A172 (cell line): ENCODE measurements at places on chromosomes 1 and 21. TPM values are rescaled to one million over a fixed set of nuclear protein-coding genes. Genes with fewer than 3 reads are reported as not detected.
A peak's percentile ranks its signal among the peaks of the same experiment; 100 is the strongest.

The ANKRD35 gene
- total RNA-seq = not detected in 2 replicates

GRCh38 chr1:85575363-85575995, 5.1 kb upstream of the CCN1 start:
- DNase-seq = no peak

The ERG gene
- total RNA-seq = 0.05 TPM in 1 of 2 replicates, not detected in the other

DNA sequence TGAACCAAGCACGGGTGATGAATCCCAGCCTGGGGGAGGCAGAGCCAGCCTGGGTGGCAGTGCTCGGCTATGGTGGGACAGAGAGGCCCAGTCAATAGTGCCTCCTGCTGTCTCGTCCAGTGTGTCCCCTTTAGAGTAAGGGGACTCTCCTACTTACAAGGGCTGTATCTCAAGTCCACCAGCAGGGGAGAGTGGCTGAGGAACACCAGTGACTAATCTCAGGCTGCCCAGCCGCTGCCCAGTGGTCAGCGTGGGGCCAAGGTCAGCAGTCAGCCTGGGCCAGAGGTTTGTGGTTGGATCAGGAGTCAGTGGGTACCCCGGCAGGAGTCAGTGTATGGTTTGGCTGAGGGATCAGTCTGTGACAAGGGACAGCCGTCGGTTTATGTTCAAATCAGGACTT, 109.2 kb upstream of the RUNX3 start:
- DNase-seq = no peak

The KRTAP19-8 gene
- total RNA-seq = not detected in 2 replicates

The ALPL gene
- total RNA-seq = 0.19 TPM in 1 of 2 replicates, not detected in the other

DNA sequence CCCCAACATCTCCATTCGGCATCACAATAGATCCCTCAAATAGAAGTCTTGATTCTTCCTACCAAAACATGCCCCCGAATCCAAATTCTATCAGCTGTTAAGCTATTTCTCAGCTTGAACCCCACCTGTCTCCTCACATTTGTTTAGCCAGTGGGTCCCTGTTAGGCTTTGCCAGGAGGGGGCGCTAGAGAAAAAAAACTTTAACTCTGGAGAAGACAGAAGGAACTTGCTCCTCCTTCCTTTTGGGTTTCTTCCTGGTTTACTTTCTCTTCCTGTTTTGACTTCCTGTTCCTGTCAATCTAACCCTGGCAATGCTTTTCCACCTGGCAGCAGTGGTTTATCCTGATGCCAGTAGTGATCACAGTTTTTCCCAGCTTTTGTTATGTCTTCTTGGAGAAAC, 95.6 kb upstream of the KCNK1 start:
- DNase-seq = peak; percentile 75

The OR2T8 gene
- total RNA-seq = not detected in 2 replicates

DNA sequence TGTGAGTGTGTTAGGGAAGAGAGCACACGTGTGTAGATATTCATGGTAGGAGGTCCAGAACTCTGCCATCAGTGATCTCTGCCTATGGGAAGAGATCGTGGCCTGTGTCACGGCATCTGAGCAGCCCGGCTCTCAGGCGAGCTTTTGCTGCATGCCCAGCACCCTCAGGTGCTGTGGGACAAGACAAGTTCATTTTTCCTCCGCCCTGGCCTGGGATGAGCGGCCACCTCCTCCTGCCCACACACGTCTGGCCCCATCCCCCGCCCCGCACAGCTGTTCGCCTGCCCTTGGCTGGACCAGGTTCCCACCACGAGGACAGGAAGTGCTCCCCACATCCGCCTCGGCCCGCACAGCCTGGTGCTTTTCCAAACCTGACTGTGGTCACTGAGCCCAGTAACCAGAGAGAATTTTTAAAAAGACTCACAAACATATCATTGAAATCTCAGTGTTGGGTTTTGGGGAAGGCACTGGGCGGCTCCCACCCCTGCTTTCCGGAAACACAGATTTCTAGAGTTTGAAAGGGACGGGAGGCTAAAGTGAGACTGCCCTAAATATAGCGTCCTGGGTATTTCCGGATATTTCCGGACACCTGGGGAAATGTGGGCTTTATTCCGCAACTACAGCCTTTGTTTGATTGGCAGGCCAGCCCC, 18.0 kb downstream of the BMP8A start:
- peak; percentile 84 for DNase-seq

GRCh38 chr1:114258633-114259032, 105.0 kb upstream of the SYT6 start:
- no peak for DNase-seq

DNA sequence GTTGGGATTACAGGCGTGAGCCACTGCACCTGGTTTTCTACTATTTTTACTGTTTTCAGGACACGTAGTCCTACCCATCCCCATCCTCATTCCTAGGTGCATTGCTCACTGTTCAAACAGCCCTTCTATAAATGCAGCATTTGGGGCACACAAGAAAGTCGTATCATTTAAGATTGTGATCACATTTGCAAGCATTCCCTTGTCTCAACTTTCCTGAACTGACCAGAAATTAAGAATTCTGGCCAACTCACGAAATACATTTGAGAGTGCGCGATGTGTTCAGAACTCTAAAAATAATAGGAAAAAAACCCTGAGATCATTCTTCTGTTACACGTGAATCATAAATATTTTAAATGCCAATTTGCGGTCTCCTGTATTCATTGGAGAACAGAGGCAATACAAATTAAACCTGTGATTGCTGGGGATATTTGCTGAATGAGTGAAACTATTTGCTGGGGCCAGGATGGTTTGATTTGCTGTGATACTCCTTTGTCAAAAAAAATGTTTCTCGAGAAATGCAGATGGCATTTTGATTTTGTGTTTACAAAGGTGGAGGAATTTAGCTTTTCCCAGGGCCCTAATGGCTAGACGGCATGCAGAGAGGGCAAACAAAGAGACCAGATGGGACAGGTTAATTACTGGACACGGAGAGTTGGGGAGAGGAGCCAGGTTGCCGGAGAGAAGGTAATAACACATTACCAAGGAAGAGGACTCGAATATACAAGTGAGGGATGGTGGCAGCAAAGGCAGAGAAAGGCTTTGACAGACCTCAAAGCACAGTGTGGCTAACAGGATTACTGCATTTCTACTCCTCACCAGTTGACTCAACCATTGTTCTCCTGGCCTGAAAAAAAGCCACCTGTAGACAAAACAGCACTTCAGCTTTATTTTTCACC, 38.4 kb downstream of the STPG1 start:
- DNase-seq = no peak

- DNase-seq = no peak
Measured at GRCh38 chr1:87521452-87521851, 192.8 kb downstream of the LMO4 start.

- DNase-seq = no peak
Measured at GRCh38 chr1:162672622-162673260, 40.5 kb downstream of the DDR2 start.

GRCh38 chr21:39288987-39289386, 24.4 kb downstream of the BRWD1 start:
- no peak for DNase-seq

DNA sequence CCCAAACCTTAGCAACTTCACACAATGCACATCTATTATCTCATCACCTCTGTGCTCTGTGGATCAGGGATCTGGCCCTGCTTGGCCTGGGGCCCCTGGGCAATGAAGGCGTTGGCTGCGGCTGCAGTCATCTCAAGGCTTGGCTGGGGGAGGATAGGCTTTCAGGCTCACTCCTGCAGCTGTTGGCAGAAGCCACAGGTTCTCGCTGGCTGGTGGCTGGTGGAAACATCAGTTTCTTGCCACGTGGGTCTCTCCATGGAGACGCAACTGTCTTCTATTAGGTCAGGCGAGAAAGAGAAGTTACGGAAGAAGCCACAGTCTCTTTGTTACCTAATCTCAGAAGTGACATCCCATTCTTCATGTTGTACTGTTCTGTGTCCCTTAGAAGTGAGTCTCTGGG, 3.6 kb upstream of the NPPA start:
- no peak for DNase-seq
